ENCODE measurements at places on chromosomes 12 and 14.

DNA sequence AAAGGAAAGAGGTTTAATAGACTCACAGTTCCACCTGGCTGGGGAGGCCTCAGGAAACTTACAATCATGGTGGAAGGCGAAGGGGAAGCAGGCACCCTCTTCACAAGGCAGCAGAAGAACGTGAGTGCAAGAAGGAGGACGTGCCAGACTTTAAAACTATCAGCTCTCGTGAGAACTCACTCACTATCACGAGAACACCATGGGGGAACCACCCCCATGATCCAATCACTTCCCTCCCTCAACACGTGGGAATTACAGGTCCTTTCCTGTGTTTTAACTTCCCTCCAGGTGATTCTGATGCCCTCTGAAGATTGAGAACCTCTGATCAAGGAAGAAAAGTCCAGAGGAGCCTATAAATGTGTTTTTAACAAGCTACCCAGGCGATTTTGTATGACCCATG, 358.7 kb downstream of the MED13L start:
- DNase-seq, result no peak

- DNase-seq, result no peak
These were observed 30.3 kb downstream of the C14orf132 start for GRCh38 chr14:96069421-96069820.

- DNase-seq, result no peak
These were observed 974.5 kb upstream of the FLRT2 start for GRCh38 chr14:84555493-84555892.

DNA sequence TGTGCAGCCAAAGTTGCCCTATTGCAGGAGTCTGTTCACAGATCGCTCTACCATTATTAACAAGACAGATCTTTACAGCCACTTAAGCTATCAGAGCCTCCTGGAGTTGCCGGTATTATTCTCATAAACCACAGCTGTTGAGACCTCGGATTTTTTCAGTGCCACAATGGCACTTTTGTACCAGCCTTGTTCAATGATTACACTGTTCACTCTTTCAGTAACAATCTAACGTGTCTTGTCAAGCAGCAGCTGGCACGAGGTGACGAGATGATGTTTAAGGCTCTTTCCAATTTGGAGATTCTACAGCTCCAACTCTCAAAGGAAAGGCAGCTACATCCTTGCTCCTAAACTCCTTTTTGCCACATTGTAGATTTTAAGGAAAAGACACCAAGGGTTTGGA, 30.7 kb downstream of the LRIG3 start:
- no peak for DNase-seq

GRCh38 chr14:31118892-31119291, 88.7 kb downstream of the HECTD1 start:
- DNase-seq, result no peak

- DNase-seq, result no peak
These were observed 162.7 kb downstream of the FOXN3 start for GRCh38 chr14:89254166-89254909.

GRCh38 chr14:103546652-103547454, 15.6 kb downstream of the BAG5 start:
- DNase-seq, result no peak

DNA sequence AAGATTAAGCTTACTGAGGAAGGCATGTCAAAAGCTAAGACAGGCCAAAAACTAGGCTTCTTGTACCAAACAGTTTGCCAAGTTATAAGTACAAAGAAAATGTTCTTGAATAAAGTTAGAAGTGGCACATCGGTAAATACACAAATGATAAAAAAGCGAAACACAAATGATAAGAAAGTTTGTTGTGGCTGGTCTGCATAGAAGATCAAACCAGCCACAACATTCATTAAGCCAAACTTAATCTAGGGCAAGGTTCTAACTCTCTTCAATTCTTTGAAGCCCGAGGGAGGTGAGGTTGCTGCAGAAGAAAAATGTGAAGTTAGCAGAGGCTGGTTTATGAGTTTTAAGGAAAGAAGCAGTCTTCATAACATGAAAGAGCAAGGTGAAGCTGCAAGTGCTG, 1119.6 kb upstream of the FLRT2 start:
- DNase-seq, result no peak

DNA sequence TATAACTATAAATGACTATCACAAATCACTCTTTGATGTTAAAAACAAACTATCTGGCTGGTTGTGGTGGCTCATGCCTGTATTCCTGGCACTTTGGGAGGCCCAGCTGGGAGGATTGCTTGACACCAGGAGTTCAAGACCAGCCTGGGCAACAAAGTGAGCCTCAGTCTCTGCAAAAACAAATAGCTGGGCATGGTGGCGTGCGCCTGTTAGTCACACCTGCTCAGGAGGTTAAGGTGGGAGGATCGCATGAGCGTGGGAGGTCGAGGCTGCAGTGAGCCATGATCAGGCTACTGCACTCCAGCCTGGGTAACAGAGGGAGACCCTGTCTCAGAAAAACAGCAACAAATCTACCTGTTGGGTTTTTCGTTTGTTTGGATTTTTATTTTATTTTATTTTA, 5.4 kb downstream of the TXNRD1 start:
- DNase-seq, result no peak

DNA sequence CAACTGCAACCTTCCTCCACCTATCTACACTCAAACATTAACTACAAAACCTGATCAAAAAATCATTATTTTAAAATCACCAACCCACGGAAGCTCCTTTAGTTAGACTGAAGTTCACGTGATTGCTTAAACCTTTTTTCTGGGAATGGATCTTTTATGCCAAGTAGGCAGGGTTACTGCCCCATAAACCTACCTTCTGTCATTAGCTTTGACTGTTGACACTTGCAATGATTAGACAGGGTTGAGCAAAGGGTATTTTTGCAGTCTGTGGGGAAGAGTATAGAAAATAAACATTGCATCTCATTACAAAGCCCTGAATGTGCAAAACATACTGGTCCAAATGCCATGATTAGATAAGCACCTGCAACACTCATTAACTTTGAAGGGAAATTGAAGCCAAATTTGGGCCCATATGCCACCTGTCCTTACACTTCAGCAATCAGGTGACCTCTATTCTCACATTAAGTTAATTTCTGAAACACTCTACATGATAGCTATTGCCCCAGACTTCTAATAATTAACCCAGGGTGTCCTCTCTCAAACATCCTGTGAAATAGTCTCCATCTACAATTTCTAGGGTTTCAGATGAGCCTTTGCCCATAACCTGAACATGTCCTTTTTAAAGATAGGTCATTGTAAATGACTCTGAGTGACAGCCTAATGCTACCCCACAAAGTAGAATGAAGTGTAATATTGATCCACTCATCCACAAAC, 156.0 kb upstream of the PLEKHG7 start:
- no peak for DNase-seq

DNA sequence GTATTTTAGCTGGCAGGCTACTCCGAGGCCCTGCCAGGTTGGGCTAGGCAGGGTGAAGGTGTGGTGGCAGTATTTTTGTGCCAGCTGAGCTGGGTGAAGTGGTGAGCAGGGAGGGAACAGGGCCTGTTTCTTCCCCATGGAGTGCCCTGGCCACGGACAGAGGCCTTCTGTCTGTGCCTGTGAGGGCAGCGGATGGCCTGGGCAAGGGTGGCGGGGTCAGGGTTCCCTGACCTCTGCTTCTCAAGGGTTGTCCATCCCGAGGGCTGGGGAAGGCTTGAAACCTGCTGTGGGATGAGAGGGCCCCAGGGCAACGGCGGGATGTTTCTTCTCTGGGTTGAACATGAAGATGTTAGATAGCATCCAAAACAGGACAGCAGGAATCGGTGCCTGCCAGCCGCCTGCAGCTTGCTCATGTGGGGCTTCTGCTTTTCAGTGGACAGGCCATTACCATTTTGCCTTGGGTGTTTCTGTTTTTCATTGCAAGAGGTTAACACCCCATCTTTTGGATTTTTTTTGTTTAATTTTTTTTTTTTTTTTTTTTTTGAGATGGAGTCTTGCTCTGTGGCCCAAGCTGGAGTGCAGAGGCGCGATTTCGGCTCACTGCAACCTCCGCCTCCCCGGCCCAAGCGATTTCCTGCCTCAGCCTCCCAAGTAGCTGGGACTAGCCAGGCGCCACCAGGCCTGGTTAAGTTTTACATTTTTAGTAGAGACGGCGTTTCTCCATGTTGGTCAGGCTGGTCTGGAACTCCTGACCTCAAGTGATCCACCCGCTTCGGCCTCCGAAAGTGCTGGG, 3.3 kb downstream of the MTA1 start:
- no peak for DNase-seq

- no peak for DNase-seq
These were observed 16.3 kb downstream of the ASPG start for GRCh38 chr14:104101651-104102281.

- DNase-seq, result peak; percentile 22
These were observed 638.3 kb upstream of the TMEM132C start for GRCh38 chr12:127628645-127629044.

DNA sequence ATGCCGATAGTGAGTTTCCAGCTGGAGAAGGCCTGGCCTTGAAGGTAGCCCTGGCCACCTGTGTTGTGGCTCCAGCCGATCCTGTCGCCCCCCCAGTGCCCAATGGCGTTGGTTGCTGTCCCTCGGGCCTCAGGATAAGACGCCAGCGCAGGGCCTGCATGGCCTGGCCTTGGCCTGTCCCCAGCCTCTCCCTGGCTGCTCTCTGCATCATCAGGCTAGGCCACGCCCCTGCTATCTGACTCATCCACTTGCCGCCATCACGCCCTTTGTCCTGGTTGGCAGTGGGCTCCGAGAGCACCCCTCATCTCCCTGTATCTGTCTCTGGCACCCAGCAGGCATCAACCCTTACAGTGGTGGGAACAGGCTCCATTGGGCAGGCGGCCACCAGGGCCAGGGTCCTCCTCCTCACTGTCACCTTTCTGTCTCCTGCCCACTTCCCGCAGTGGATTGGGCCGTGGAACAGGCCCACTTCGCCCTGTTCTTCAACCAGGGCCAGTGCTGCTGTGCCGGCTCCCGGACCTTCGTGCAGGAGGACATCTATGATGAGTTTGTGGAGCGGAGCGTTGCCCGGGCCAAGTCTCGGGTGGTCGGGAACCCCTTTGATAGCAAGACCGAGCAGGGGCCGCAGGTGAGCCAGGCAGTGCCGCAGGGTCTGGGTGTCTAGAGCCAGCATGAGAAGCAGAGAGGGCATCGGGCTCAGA, 25.6 kb downstream of the ALDH2 start:
- no peak for DNase-seq

DNA sequence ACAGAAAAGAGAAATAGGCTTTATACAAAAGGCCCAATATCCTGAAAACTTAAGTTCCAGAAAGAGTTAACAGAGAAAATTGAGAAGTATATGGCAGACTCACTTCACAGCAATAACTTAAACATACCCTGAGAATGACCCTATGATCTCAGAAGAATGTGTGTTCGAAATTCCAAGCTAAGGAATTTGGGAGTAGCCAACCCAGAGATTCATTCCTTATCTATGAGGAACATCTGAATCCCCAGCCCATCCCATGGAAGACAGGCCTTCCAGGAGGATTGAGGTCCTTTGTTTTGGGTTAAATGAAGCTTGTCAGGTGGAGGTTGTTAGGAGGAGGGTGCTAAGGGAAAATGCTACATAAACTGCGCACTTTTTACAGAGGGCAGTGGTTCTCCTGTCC, 7.5 kb upstream of the SAV1 start:
- no peak for DNase-seq

- peak; percentile 59 for DNase-seq
These were observed at the start of gene C1RL for GRCh38 chr12:7108796-7109571. Gene C1RL, minus strand, starts transcription at chr12:7109214. Its CDS starts 34 bp downstream, at chr12:7109180.

- no peak for DNase-seq
These were observed 745 bp upstream of the ADCY4 start for GRCh38 chr14:24335461-24336171.

DNA sequence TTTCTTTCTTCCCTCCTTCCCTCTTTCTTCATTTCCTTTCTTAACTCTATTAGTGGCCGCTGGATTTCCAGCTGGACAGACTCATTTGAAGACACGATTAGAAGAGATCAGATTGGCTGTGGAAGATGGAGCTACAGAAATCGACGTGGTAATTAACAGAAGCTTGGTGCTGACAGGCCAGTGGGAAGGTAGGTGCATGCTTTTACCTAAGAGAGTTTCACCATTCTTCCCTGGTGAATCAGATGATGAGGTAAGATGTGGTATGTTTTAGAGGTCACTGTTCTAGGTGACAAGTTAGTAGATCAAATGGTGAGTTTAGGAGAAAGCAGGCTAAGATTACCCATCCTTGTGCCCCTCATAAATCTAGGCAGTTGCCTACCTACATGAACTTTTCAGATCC, 51.6 kb downstream of the DERA start:
- no peak for DNase-seq

GRCh38 chr12:130288691-130289090, 49.0 kb upstream of the PIWIL1 start:
- DNase-seq, result no peak

GRCh38 chr14:36672095-36672494, 10.4 kb downstream of the PAX9 start:
- DNase-seq, result no peak

- DNase-seq, result no peak
These were observed 20.2 kb upstream of the NXPH4 start for GRCh38 chr12:57196439-57196838.

GRCh38 chr12:131221061-131221956, 267.6 kb downstream of the ADGRD1 start:
- DNase-seq, result no peak

DNA sequence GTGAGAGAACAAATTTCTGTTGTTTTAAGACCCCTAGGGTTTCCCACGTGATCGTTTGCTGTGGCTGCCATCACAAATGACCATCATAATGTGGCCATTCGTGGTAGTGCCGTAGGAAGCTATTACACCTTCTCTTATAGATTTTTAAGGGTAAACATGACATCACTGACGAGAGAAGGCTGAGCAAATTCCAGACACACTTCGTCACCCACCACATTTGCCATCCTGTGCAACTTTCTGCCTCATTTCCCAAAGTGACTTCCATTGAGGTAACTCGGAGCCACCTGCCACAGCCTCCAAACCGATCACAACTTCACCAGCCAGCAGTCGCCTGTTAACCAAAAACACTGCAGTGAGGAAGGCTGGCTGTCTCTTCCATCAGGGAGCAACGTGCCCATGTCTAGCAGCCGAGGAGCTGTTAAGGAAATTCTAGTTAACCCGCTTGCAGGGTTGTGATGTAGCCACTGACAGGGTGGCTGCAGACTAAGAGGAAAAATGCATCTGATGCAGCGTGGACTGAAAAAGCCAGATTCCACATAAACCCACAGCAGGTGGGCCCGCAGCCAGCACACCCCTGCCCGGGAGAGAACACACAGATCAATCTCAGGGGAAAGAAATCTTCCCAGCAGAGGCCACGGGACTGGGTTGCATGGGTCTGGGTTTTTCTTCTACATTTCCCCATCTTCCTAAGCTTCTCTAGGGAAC, 44.6 kb downstream of the CCDC85C start:
- DNase-seq, result no peak

DNA sequence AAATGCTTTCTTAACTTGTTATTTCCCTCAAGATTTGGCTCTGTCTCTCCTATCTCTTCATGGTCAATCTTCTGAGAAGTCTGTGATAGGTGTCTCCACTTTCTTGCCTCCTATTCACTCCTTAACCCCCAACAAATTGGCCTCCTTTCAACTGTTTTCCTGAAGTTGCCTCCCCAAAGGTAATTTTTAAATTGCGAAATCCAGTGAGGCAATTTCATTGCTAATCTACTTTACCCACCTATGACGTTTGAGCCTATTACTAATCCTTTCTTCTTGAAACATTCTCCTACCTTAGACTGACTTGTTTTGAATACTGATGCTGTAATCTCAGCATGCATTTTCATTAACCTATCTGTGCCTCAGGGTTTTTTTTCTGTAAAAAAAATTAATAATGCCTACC, 6.0 kb upstream of the KCNH5 start:
- no peak for DNase-seq

- DNase-seq, result peak; percentile 8
These were observed 180.6 kb downstream of the AKAP6 start for GRCh38 chr14:32509632-32510187.

Measured in DMS153 (cell line).